Transverse colon (tissue), 4 donors: ENCODE measurements at places on chromosomes 5 and 9.

GRCh38 chr9:37944671-37945481 is 40.9 kb upstream of the SLC25A51 start:
- DNase-seq = no peak

DNA sequence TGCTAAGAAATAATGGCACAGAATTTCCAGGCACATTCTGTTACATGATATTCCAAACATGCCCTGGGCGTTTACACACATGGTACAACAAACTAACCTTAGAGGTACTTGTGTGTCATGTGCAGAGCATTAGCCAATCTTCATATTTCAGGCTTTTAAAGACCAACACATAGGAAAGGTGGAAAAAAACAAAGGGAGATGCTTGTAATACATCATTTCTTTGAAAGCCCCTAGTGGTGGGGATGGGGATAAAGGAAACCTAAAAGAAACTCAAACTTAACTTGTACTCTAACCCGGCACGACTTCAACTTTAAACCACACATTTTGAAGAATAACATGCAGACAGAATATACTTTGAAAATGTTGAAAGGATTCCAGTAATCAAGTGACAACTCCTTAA is 133.6 kb downstream of the PTPRD start:
- no peak for DNase-seq

DNA sequence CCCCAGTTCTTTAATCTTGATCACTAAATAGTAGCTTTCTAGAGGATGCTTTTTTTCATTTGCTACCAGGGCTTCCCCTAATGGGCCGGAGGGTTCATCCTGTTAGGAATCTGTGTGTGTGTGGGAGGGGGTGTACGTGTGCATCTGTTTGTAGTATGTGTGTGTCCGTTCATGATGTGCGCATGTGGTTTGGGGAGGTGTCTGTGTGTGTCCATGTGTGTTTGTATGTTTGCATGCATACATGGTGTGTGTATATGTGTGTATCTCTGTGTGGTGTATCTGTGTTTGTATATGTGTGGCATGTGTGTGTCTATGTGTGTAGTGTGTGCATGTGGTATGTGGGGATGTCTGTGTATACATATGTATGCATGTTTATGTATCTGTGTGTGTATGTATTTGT is 106.2 kb downstream of the SYK start:
- no peak for DNase-seq

- DNase-seq = no peak
Measured at GRCh38 chr9:133371261-133371711, 4.6 kb downstream of the SURF4 start.

DNA sequence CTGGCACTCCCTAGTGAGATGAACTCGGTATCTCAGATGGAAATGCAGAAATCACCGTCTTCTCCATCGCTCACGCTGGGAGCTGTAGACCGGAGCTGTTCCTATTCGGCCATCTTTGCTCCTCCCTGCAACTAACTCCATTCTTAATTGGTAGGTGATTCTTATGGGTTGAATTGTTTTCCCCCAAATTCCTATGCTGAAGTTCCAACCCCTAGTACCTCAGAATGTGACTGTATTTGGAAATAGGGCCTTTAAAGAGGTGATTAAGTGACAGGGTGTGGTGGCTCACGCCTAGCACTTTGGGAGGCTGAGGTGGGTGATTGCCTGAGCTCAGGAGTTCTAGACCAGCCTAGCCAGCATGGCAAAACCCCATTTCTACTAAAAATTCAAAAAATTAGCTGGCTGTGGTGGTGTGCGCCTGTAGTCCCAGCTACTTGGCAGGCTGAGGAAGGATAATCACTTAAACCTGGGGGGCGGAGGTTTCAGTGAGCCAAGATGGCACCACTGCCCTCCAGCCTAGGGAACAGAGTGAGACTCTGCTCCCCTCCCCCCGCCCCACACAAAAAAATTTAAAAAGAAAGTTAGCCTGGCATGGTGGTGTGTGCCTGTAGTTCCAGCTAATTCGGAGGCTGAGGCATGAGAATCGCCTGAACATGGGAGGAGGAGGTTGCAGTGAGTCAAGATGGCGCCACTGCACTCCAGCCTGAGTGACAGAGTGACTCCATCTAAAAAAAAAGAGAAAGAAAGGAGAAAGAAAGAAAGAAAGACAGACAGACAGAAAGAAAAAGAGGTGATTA is 25.2 kb upstream of the FOCAD start:
- DNase-seq = no peak

DNA sequence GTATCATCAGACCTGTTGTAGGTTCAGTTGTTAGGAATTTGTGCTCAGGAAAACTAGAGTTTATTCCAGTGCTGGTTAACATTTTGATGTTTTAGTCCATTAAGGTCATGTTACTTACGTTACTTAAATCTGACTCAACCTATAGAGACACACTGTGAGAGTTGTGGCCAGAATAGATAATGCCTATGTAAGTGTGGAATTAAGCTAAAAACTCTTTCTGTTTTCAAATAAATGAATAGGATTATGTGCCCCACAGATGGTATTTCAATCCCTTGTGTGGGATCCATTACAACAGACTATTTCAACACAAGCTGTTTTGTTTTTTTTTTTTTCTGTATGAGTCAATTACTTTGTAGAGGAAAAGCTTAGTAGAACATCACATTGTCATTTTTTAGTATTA is 68.1 kb downstream of the MEGF10 start:
- no peak for DNase-seq

GRCh38 chr5:62331921-62332320 is 25.9 kb downstream of the KIF2A start:
- no peak for DNase-seq

DNA sequence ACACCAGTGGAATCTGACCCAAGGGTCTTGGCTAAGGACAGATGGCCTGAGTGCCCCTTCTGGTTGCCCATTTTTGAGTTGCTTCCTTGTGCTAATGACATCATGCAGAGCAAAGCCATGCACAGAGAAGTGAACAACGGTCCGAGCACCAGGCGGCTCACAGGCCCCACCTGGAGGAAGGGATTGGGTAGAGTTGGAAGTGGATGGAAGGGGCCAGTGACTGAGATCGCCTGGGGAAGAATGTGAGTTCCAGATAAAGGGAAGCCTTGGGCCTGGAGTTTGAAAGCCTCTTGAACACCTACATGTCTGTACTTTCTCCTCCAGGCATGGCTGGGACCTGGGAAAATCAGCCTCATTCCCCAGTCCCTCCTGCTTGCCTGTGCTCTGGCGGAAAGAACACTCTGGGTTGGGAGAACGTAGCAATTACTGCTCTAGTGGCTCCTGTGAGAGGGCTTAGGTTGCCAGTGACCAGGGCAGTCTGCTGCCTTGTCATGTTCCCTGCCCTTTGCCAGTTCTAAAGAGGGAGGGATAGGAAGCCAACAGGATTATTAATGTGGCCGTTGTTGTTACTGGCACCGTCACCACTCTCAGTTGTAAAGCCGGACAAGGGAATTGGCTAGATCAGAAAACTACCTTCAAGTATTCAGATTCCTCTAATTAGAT is 62.5 kb upstream of the PTPN3 start:
- no peak for DNase-seq

GRCh38 chr5:113201715-113202114 is 225.1 kb downstream of the DCP2 start:
- no peak for DNase-seq

- DNase-seq = no peak
Measured at GRCh38 chr5:169711551-169712225, 74.6 kb downstream of the DOCK2 start.

DNA sequence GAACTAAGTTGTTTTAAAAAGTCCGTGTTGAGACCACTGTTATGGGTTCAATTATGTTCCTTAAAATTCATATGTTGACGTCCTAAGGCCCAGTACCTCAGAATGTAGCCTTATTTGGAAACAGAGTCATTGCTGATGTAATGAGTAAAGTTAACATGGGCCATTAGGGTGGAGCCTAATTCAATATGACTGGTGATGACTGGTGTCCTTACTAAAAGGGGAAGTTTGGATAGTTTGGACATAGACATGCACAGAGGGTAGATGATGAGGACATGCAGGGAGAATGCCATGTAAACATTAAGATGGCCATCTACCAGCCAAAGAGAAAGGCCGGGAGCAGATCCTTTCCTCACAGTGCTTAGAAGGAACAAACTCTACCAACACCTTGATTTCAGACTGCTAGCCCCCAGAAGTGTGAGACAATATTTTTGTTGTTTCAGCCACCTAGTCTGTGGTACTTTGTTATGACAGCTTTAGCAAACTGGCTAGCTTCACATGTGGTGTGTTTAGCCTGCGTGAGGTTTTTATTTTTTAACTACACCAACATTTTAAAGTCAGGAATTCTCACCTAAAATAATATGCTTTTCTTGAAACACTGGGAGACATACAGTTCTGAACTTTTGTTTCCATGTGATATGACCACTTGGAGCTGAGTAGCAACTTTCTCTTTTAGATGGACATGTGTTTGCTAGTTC is 135.3 kb downstream of the YIPF5 start:
- DNase-seq = no peak

DNA sequence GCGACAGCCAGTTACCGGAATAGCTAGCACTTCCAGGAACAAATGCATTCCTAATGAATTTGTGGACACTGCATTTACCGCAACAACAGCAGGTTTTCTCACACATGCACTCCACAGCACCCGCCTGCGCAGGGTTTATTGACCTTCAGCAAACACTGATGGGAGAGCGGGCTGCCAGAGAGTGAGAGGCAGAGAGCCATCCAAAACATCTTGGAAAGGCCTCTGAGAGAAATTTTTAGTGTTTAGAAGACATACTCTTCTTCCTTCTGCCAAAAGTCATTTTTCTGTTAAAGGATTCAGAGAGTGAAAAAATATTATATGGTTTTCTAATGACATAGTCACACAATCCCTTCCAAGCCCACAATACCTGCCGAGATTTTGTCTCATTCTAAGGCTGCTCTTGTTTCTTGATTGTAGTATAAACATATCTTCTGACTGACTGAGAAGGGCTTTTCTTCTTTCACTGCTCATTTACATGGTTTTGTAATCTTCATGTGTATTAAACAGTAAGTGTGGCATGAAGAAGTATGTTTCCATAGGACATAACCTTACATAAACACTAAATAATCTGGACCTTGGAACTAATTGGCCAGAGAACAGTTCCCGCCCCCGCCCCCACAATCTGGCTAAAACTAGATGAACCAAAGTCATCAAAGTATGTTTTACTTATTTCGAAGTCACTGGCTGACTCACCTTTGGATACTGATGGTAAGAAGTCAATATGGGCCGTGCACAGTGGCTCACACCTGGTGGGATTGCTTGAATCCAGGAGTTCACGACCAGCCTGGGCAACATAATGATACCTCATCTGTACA is 432.5 kb upstream of the MEF2C start:
- DNase-seq = no peak
